ENCODE measurements at places on chromosomes 5 and 9. TPM values are rescaled to one million over a fixed set of nuclear protein-coding genes. Genes with fewer than 3 reads are reported as not detected.

DNA sequence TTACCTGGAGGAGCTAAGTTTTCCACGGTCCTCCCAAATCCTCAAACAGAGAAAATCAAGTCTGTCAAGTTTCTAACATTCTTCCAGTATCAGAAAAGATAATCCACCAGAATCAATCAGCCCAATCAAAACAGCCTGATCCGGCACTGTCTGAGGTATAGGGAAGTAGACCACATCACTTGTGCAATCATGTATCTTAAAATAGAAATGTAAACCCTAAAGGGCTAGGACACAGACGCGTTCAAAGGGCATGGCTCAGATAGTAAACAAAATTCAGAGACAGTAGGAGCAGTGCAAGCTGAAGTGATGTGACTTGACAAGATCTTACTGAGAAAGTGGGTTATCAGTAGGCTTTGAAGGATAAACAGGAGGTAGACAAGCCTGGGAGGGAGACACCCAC lies 252.4 kb upstream of the DAPK1 start:
- no peak overlapping the region for H3K4me3 ChIP-seq
- H3K27me3 ChIP-seq, result no peaks in the 10 kb centered on the region
- no peak overlapping the region for H3K27ac ChIP-seq
- H3K36me3 ChIP-seq, result no peaks in the 10 kb centered on the region

DNA sequence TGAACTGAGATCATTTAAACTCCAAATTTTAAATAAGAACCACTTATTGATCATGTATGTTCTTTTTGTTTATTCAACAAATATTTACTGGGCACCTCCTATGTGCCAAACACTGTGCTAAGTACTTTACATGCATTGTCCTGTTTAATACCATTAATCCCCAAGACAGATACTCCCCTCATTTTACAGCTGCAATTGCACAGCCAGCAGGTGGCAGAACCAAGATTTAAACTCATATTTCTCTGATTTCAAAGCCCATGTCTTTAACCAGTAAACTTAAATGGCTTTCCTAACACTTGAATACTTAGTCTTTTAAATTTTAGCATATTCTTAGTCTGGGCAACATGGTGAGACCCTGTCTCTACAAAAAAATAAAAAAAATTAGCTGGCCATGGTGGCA lies 43.4 kb upstream of the KIAA1958 start:
- peaks cover 12% of the 10 kb centered on the region for H3K4me1 ChIP-seq
- no peaks in the 10 kb centered on the region for H3K36me3 ChIP-seq
- DNase-seq, result no peak
- H3K27ac ChIP-seq, result no peak overlapping the region

DNA sequence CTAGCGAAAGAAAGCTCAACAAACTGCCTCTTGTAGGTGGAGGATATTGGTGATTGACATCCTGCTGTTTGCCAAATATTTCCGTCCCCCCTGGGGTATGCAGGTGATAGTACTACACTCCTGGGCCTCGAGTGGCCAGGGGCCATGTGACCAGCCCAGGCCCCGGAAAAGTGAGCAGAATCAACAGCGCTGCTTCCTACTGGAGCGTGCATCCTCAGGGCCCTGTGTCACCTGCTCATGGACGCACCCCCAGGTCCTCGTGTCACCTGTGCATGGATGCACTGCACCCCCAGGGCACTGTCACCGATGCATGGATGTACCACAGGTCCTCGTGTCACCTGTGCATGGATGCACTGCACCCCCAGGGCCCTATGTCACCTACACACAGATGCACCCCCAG lies 43.8 kb downstream of the ADAMTS16 start:
- DNase-seq, result no peak
- no peaks in the 10 kb centered on the region for H3K27me3 ChIP-seq
- no peak overlapping the region for H3K4me3 ChIP-seq
- H3K36me3 ChIP-seq, result no peaks in the 10 kb centered on the region

C9orf152 gene
- total RNA-seq, result not detected

- H3K4me1 ChIP-seq, result no peaks in the 10 kb centered on the region
- H3K27ac ChIP-seq, result no peak overlapping the region
- peaks cover 21% of the 10 kb centered on the region for H3K27me3 ChIP-seq
- H3K36me3 ChIP-seq, result no peaks in the 10 kb centered on the region
These were observed 28.5 kb upstream of the UNC5A start for GRCh38 chr5:176781638-176782570.

GRCh38 chr5:127810707-127811490 lies 107.7 kb downstream of the CCDC192 start:
- H3K4me1 ChIP-seq, result peaks cover 19% of the 10 kb centered on the region
- no peak overlapping the region for H3K27ac ChIP-seq
- no peak for DNase-seq

DNA sequence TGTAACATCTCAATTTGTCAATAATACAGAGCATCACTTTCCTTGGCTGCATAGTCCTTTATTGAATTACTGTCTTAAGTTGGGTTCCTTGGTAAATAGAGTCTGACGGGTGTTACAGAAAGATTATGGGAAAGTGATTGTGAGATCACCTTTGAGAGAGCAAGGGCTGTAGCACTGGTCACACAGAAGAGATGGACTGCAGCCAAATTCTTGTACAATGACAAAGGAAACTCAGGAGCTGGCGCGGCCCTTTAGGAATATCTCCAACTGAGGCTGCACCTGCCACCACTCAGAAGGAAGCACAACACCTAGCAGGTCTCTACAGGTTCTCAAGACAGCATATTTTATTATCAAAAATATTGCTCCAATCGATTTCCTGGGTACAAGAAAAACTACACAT lies 350.0 kb upstream of the ISL1 start:
- no peaks in the 10 kb centered on the region for H3K27me3 ChIP-seq
- no peak overlapping the region for H3K4me3 ChIP-seq

- no peaks in the 10 kb centered on the region for H3K36me3 ChIP-seq
- no peaks in the 10 kb centered on the region for H3K4me1 ChIP-seq
- H3K4me3 ChIP-seq, result no peak overlapping the region
- peak; percentile 4 for DNase-seq
These were observed 131.2 kb upstream of the KLF4 start for GRCh38 chr9:107620801-107621200.

- no peak for DNase-seq
- H3K4me3 ChIP-seq, result no peak overlapping the region
- H3K36me3 ChIP-seq, result no peaks in the 10 kb centered on the region
These were observed 44.9 kb downstream of the C9 start for GRCh38 chr5:39319395-39319794.

ENTREP1 gene
- under 0.01 TPM for total RNA-seq

DNA sequence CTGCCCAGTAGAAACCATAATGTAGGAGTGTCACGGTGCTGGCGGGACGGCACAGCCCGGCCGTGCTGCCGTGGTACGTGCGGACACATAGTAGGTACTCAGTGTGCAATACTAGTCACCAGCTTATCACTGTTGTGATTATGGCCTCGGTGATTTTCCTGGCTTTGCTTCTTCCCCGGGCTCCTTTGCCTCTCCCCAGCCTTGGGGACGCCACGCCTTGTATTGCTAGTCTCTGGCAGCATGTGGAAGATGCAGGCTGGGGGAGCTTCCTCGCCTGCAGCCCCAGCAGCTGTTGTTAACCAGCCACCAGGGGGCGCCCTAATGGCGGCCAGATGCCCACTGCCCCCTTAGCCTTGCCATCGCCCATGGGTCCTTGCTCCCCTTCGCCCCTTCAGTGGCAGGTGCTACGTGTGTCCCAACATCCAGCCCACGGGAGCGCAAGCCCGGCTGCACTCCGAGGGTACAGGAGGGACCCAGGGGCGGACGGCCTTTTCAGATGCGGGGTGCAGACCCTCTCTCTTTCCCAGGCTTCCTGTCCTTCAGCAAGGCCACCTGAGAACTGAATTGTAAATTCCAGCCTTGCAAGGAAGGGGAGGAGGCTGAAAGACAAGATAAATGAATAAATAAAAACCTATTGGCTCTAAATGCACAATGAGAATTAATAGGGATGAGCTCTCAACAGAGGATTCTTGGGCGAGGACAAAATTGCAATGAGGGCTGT lies 8.0 kb downstream of the NTNG2 start:
- peak; percentile 95 for DNase-seq
- H3K36me3 ChIP-seq, result no peaks in the 10 kb centered on the region
- H3K4me1 ChIP-seq, result no peaks in the 10 kb centered on the region
- H3K27me3 ChIP-seq, result peaks cover 38% of the 10 kb centered on the region
- no peak overlapping the region for H3K4me3 ChIP-seq

MLANA gene
- total RNA-seq, result under 0.01 TPM

DNA sequence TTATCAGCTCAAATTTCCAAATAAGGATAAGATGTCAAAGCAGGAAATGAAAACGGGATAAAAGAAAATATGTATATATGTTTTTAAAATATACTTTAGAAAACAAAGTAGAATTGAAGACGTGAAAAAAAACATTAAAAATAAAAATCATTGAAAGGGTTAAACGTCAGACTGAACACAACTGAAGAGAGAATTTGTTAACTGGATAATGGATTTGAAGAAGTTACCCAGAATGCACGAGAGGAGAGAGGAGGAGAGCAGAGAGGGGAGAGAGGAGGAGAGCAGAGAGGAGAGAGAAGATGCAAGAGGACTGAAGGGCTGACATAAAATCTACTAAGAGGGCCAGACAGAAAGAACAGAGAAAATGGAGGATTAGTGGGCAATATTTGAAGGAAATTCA lies 88.0 kb downstream of the CDKN2A start:
- no peaks in the 10 kb centered on the region for H3K36me3 ChIP-seq
- H3K4me3 ChIP-seq, result no peak overlapping the region
- H3K4me1 ChIP-seq, result peaks cover 26% of the 10 kb centered on the region

PHF24 gene
- not detected for total RNA-seq

PLPPR1 gene
- not detected for total RNA-seq

GRCh38 chr5:38650946-38651345 lies 94.5 kb upstream of the LIFR start:
- no peak for DNase-seq
- H3K27ac ChIP-seq, result no peak overlapping the region
- no peaks in the 10 kb centered on the region for H3K36me3 ChIP-seq
- H3K4me1 ChIP-seq, result peaks cover 9% of the 10 kb centered on the region

DNA sequence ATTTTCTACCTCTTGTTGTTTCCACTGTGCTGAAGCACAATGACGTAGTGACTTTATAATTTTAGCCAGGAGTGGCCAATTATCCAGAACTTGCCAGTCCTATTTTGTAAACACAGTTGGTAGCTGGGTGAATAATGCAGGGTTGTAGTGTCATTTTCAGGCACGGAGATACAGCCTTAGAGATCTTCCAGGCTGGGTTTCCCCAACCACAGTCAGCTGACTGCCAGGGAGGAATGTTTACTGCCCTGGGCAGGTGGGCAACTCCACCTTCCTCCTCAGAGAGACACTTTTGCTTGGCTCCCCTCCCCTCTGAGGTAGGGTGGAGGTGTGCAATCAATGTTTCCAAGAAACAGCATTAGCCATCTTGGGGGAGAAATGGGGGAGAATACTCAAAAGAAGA lies 228.1 kb upstream of the NR4A3 start:
- no peak overlapping the region for H3K27ac ChIP-seq
- no peaks in the 10 kb centered on the region for H3K4me1 ChIP-seq
- H3K36me3 ChIP-seq, result no peaks in the 10 kb centered on the region
- no peaks in the 10 kb centered on the region for H3K27me3 ChIP-seq
- no peak overlapping the region for H3K4me3 ChIP-seq

GRCh38 chr9:83707518-83707767 lies 315 bp downstream of the UBQLN1 start:
- H3K4me1 ChIP-seq, result peaks cover 11% of the 10 kb centered on the region
- H3K27ac ChIP-seq, result peak overlapping the region; percentile 100
- no peaks in the 10 kb centered on the region for H3K27me3 ChIP-seq
- peak; percentile 94 for DNase-seq
- no peaks in the 10 kb centered on the region for H3K36me3 ChIP-seq
- peak overlapping the region; percentile 98 for H3K4me3 ChIP-seq

- DNase-seq, result no peak
- no peaks in the 10 kb centered on the region for H3K4me1 ChIP-seq
- peaks cover 11% of the 10 kb centered on the region for H3K27me3 ChIP-seq
- no peak overlapping the region for H3K27ac ChIP-seq
- H3K4me3 ChIP-seq, result no peak overlapping the region
These were observed 65.3 kb downstream of the TSTD2 start for GRCh38 chr9:97567894-97568202.

GRCh38 chr5:52692039-52692438 lies 95.7 kb upstream of the ITGA1 start:
- no peaks in the 10 kb centered on the region for H3K36me3 ChIP-seq
- no peaks in the 10 kb centered on the region for H3K27me3 ChIP-seq
- peak; percentile 84 for DNase-seq
- no peak overlapping the region for H3K4me3 ChIP-seq
- no peak overlapping the region for H3K27ac ChIP-seq

- peak overlapping the region; percentile 92 for H3K27ac ChIP-seq
- H3K36me3 ChIP-seq, result no peaks in the 10 kb centered on the region
- H3K4me3 ChIP-seq, result no peak overlapping the region
These were observed 72.3 kb downstream of the GCNT1 start for GRCh38 chr9:76531231-76531780.

GRCh38 chr5:90037646-90038045 lies 371.9 kb downstream of the CETN3 start:
- H3K27ac ChIP-seq, result no peak overlapping the region
- H3K4me1 ChIP-seq, result peaks cover 4% of the 10 kb centered on the region
- DNase-seq, result peak; percentile 51
- no peak overlapping the region for H3K4me3 ChIP-seq

GRCh38 chr9:131728546-131728910 lies 11.3 kb downstream of the RAPGEF1 start:
- peaks cover 47% of the 10 kb centered on the region for H3K4me1 ChIP-seq
- DNase-seq, result no peak
- no peaks in the 10 kb centered on the region for H3K36me3 ChIP-seq
- no peak overlapping the region for H3K4me3 ChIP-seq

GRCh38 chr9:1051584-1052275 lies 1.6 kb downstream of the DMRT2 start:
- peak; percentile 74 for DNase-seq
- H3K36me3 ChIP-seq, result no peaks in the 10 kb centered on the region
- no peaks in the 10 kb centered on the region for H3K4me1 ChIP-seq
- H3K4me3 ChIP-seq, result peak overlapping the region; percentile 37
- no peaks in the 10 kb centered on the region for H3K27me3 ChIP-seq
- H3K27ac ChIP-seq, result no peak overlapping the region

- DNase-seq, result peak; percentile 90
- peaks cover 61% of the 10 kb centered on the region for H3K4me1 ChIP-seq
- no peaks in the 10 kb centered on the region for H3K27me3 ChIP-seq
- H3K27ac ChIP-seq, result peak overlapping the region; percentile 91
These were observed 18.3 kb upstream of the NDST1 start for GRCh38 chr5:150489360-150490295.

- H3K27ac ChIP-seq, result no peak overlapping the region
- no peaks in the 10 kb centered on the region for H3K36me3 ChIP-seq
- no peaks in the 10 kb centered on the region for H3K27me3 ChIP-seq
- peaks cover 36% of the 10 kb centered on the region for H3K4me1 ChIP-seq
- no peak overlapping the region for H3K4me3 ChIP-seq
These were observed 59.8 kb downstream of the LPAR1 start for GRCh38 chr9:110978516-110978915.

DNA sequence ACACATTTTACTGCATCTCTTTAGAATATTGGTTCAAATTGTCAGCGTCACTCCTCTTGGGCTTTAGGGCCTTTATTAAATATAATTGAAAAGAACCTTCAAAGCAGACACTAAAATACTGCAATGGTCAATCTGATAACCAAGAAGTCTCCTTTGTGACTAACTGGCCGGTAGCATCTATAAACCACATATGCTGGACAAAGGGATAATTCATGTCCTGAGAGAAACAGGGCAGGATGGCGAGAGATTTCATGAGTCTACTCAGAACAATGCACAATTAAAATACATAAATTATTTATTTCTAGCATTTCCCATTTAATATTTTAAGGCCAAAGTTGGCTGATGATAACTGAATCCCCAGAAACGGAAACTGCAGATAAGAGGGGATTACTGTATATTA lies 1083.4 kb upstream of the CDH18 start:
- H3K4me3 ChIP-seq, result no peak overlapping the region
- no peak overlapping the region for H3K27ac ChIP-seq
- no peaks in the 10 kb centered on the region for H3K4me1 ChIP-seq
- H3K27me3 ChIP-seq, result no peaks in the 10 kb centered on the region

PLGRKT gene
- 15.6 TPM for total RNA-seq

WDR38 gene
- not detected for total RNA-seq

Data from osteoblast (primary cell).